ENCODE measurements at places on chromosomes 13 and 19.

DNA sequence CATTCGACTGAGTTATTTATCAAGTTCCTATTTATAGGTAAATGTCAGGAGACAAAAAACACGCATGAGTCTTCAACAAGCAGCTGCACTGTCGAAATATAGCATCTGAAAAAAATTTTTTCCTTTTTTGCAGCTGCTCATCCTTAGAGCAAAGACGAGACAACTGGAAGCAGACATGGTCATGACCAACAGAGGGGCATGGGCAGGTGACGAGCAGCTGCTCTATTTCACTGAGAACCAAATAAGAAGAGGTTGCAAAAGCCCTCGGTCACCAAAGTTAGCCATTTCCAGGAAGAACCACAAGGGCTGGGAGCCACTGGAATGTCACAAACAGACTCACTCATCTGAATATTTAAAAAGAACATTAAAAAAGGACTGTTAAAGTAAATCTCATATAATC is 22.2 kb downstream of the SOHLH2 start:
- DNase-seq, result no peak

GRCh38 chr13:49895826-49896225 is 40.3 kb downstream of the SPRYD7 start:
- DNase-seq, result no peak

DNA sequence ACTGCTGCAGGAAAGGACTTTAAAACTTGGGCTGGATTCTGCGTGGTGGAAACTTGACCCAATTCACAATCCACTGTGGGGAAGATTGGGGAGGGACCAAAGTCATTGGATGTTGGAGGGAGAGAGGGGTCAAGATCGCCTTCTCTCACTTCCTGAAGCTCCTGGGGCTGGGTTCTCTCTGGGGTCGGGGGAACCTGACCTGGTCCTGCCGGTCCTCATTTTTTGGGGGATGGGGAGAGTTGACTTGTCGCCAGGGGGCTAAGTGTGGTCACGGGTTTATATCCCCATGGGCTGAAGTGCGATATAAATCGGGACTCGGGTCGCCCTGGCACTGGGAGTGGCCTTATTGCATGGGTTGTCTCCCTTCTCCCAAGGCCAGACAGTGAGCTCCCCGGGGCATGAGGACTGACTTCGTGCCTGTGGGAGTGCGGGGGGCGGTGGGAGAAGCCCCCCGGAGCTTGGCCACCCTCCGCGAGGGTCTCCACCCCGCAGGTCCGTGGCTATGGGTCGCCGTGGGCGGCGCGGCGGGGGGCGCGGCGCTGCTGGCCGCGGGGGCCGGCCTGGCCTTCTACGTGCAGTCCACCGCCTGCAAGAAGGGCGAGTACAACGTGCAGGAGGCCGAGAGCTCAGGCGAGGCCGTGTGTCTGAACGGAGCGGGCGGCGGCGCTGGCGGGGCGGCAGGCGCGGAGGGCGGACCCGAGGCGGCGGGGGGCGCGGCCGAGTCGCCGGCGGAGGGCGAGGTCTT is 6.3 kb downstream of the ICAM5 start:
- DNase-seq, result no peak

DNA sequence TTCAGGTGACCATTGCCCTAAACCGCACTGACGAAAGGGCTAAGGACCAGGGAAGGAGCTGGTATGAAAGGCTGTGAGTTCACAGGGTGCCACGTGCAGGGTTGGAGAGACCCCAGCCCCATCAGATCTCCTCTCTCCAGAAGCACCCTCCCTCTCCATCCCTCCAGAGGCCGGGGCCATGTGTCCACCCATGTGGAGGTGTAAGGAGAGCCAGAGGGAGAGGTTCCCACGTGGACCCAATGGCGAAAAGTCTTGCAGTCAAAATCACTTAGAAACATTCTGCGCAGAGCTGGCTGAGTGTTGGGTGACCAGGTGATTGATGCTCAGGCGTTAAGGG is 168.3 kb downstream of the COL4A1 start:
- no peak for DNase-seq

DNA sequence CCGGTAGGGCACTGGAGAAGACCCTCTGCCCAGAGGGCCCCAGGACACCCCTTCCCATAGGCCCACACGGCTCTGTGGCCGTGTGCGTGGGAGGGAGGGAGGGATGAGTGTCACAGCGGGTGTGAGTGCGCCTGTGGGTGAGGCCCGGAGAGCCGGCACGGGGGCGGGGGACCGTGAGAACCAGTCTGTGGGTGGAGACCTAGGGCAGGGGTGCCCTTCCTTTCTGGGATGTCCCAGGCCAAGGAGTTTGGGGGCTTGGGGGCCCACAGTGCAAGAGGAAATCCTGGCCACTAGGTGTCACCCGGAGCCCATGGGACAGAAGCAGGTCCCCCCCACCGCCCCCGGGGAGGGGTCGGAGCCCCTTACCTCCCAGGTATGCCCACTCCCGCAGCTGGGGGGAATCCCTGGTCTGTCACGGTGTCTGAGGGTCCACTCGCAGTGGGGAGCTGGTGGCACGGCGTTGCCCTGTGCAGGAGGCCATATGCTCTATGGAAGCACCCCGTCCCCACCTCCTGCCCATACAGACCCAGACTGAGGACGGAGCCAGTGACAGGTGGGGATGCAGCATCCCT is 16.0 kb upstream of the SLC7A10 start:
- DNase-seq, result no peak

DNA sequence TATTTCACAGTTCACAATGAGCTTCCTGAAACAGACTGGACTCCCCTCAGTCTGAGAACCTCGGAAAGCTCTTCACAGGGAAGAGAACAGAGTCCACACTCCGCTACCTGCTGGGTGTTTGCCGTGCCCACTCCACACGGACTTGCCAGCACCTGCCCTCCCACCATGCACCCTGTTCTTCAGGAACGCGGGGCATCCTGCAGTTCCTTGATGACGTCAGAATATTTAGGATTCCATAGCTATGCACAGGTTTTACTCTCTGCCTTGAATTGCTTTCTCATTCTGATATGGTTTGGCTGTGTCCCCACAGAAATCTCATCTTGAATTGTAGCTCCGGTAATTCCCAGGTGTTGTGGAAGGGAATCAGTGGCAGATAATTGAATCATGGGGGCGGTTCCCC is 74.4 kb upstream of the FARP1 start:
- no peak for DNase-seq

DNA sequence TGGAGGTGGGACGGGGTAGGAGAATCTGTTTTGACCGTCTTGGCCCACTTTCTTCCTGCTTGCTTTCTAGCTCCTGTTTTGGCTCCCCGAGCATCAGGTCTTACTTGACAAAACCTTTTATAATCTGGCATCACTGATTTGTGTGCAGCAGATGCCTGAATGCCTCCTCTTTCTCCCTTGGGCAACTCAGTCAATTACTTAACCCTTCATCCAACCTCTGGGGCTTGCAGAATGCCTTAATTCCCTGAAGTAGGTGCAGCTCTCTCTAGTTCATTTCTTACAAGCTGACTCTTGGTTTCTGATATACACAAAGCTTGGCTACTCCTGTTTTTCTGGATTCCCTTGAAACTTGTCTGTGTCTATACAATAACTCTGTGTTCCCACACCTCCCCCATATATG is 5.7 kb upstream of the NUP58 start:
- DNase-seq, result no peak
